ENCODE measurements at places on chromosomes 12 and 14.

GRCh38 chr12:61138415-61138759 is 1121.8 kb upstream of the USP15 start:
- no peak for DNase-seq

- no peak for DNase-seq
These were observed 95.4 kb downstream of the HELB start for GRCh38 chr12:66397574-66398290.

GRCh38 chr12:102009796-102010195 is 52.0 kb downstream of the WASHC3 start:
- no peak for DNase-seq

GRCh38 chr12:75305412-75306332 is 24.5 kb downstream of the CAPS2 start:
- no peak for DNase-seq

DNA sequence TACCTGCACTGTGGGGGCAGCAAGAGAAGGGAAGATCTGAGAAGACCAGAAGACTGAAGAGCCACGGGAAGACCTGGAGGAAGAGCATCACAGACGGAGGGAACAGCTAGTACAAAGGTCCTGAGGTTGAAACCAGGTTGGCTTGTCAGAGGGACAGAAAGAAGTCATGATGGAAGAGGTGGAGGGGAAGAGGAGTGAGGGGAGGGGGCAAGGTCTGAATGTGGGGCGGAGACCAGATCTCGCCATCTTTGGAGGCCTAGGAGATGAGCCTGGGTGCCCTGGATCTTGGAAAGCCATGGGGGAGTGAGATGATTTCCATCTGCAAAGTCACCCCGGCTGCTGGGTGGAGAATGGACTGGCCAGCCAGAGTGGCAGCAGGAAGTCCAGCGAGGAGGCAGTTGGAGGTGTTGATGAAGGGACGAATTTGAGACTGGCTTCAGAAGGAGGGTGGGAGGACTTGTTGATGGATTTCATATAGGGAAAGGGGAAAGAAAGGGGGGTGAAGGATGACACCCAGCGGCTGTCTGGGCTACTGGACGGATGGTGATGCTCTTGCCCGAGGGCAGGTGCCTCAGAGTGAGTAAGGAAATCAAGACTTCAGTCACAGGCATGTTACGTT is 14.6 kb upstream of the UBC start:
- no peak for DNase-seq

DNA sequence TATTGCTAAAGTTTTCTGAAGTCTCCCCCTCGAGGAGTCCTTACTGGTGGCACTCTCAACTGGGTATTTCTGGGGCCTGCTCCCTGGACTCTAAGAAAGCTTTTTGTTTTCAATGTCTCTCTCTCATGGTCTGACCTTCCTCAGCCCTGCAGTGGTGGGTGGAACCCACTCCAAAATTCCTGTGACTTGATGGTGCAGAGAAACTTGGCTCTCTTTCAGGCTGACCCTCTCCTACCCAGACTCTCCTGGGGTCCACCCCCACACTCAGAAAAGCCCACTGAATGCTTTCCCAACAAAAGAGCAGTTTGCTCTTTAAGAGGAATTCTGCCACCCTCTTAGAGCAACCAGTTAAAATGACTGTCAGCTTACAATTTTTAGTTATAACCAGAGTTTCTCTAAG is 967 bp upstream of the PTCSC3 start:
- no peak for DNase-seq

DNA sequence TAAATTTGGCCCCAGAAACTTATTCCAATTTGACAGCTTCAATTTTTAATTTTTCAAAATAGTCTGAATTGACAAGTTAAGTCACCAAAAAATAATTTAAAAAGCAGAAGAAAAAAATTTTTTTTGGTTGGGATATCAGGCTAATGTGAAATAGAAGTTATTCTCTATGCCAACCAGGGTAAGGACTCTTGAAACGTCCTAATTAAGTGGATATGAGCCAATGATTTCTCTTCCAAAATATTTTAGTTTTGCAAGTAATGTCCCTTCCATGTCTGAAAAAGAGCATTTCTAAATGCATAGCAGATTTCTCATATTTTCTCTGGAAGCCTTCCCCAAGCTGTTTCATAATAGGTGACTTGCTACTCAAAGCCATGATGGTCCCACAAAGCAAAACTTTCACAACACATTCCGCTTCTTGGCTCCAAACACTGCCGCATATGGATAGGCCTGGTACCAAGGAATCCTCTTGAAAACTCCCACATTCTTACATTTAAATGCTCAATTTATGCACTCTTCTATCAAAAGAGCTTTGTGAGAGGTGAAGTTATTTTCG is 65.1 kb downstream of the SIX6 start:
- no peak for DNase-seq

- DNase-seq = no peak
These were observed 241.7 kb downstream of the CEP128 start for GRCh38 chr14:80699861-80700260.

GRCh38 chr14:36583893-36584811 is 1.7 kb upstream of the NKX2-8 start:
- no peak for DNase-seq

- DNase-seq = peak; percentile 76
These were observed 109.4 kb downstream of the ARF6 start for GRCh38 chr14:50001999-50002925.

DNA sequence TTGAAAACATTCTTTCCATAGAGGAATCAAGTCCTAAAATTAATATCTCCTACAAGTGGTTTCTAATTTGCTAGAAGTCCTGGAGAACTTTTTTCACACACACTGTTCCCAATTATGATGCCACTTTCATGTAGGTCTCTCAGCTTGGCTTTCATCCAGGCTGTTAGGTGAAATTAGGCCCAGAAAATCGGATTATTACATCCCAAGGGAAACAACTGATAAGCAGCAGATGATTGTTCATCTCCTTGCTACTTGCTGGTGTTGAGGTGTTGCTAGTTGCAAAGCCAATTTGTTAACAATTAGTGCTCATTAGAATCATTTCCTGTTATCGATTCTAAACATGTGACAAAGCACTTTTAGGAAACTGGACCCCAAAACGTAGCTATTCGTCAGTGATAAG is 248.0 kb downstream of the PDZRN4 start:
- DNase-seq = no peak

All from CD4-positive, alpha-beta T cell treated with Interleukin-6 for 4 hours (primary cell).